ENCODE measurements at places on chromosomes 3 and 15. TPM values are rescaled to one million over a fixed set of nuclear protein-coding genes. Genes with fewer than 3 reads are reported as not detected.

The ATP13A4 gene
- 7.9 TPM for total RNA-seq

The SLITRK3 gene
- not detected for total RNA-seq

The CRABP1 gene
- 1.6 TPM for total RNA-seq

The P2RY14 gene
- 1.8 TPM for total RNA-seq

GRCh38 chr3:192063570-192063969 lies 602.6 kb downstream of the PYDC2 start:
- no peaks in the 10 kb centered on the region for H3K36me3 ChIP-seq
- no peak overlapping the region for H3K27ac ChIP-seq
- H3K27me3 ChIP-seq: no peaks in the 10 kb centered on the region
- no peak overlapping the region for H3K4me3 ChIP-seq

- no peaks in the 10 kb centered on the region for H3K27me3 ChIP-seq
- H3K4me3 ChIP-seq: no peak overlapping the region
- H3K4me1 ChIP-seq: no peaks in the 10 kb centered on the region
- H3K36me3 ChIP-seq: no peaks in the 10 kb centered on the region
These were observed 54.4 kb upstream of the HEG1 start for GRCh38 chr3:125110016-125110875.

DNA sequence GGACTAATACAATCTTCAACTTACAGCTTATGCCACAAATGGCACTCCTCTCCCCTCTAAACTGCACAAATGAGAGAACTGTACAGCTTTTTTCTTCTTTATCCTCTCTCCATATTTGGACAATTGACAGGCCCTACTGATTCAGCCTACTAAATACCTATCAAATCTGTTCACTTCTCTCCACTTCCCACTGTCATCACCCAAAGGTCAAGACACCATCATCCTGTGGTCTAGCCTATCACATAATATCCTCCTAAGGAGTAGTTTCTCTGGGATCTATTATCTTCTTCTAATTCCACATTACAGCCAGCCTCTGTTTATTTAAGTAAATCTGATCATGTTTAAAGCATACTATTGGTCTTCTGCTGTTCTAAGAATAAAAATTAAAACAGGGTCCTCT lies 33.0 kb upstream of the SLC12A8 start:
- H3K4me1 ChIP-seq: no peaks in the 10 kb centered on the region
- no peaks in the 10 kb centered on the region for H3K27me3 ChIP-seq
- no peak for DNase-seq
- no peak overlapping the region for H3K27ac ChIP-seq

Data from body of pancreas (tissue), 4 donors.